ENCODE measurements at places on chromosomes 5 and 9.

DNA sequence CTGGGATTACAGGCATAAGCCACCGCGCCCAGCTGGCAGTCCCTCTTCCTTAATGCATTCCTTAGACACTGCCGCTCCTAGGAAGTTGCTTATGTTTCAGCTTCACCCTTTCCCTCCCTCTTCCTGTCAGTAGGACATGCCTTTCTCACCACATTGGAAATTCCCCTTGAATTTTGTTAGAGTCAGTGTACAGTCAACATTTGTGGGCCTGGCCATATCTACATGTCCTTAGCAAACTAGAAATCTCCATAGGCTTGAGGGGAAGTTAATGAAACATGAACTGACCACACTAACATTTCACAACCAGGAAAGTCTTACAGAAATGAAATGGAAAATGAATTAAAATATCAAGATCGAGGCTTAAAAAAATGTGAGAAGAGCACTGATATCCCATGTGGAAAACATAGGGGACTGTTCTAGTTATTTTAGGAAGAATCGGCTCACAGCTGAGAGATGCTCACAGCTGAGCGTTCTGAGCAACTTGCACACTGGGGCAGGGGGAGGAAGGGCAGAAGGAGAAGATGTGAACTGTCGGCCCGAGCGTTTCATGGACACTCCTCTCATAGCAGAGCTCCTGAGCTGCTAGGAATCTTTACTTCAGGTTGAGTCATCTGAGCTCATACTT, 21.1 kb upstream of the LVRN start:
- DNase-seq: no peak

DNA sequence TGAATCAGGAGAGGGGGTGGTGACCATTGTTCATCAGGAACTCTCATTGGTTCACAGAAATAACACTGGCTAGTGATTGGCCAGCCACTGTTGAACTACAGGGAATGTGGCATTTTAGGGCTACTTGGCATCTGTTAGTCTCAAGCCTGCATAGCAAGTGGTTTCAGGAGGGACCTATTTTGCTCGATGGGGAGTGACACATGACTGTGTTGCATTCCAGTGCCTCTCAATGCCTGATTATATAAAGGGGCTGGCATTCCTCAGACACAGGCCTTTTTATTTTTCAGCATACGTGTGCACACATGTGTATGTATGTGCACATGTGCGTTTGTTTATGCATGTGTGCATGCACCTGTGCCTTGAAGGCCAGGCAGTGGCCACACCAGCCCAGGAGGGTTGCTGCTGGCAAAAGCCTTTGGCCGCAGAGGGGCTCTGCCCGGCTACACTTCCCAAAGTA, 23.2 kb downstream of the FGD3 start:
- no peak for DNase-seq

- no peak for DNase-seq
These were observed 40.1 kb upstream of the PDE8B start for GRCh38 chr5:77170196-77170890.

- DNase-seq: no peak
These were observed 40.6 kb downstream of the TMEM174 start for GRCh38 chr5:73213566-73213998.

DNA sequence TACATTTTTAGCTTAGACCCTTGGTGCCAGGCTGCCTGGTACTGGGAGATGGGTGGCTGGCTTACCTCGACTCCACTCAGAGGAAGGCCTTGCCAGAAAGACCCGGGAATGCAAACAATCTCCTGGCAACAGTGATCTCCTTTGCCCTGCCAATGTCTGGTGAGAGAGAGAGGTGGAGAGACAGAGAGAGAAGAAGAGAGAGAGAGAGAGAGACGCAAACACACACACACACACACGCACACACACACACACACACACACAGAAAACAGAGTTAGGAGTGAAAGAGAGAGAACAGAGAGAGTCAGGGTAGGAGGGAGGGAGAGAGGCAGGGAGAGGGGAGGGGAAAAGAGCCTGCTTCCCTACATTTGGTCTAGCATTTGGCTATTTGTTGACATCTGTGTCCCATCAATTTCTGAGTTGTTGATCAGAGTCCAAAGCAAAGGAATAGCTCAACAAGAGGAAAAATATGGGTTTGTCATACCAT, 181.6 kb upstream of the MAP1B start:
- no peak for DNase-seq

- DNase-seq: no peak
These were observed 37.2 kb downstream of the THBS4 start for GRCh38 chr5:80072103-80073073.

- DNase-seq: no peak
These were observed 176.6 kb downstream of the ZNF462 start for GRCh38 chr9:107039542-107039941.

- no peak for DNase-seq
These were observed 980 bp downstream of the COL5A1 start for GRCh38 chr9:134642385-134643181.

GRCh38 chr5:23223846-23224245, 283.6 kb upstream of the PRDM9 start:
- DNase-seq: no peak

- DNase-seq: no peak
These were observed 88.3 kb downstream of the SLC38A9 start for GRCh38 chr5:55623789-55624188.

GRCh38 chr9:126678989-126679388, 65.3 kb downstream of the LMX1B start:
- no peak for DNase-seq

DNA sequence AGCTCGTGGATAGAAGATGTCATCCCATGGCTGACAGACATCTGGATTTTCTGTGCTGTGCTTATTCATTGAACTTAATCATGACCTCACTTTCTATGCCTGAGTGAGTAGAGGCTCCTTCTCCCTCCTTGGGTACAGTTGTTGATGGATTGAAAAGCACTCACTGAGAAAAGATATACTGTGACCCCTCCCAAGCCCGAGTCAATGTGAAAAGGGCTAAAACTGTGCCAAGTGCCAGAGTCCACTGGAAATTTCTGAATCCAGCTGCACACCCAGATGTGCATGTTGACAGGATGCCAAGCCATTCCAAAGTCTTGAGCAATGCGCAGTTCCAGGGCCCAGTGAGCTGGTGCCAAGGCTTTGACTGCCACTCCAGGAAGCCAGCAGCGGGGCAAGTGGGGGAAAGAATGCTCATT, 473.0 kb downstream of the NTRK2 start:
- no peak for DNase-seq

GRCh38 chr5:167709625-167710024, 581.8 kb upstream of the WWC1 start:
- DNase-seq: no peak

DNA sequence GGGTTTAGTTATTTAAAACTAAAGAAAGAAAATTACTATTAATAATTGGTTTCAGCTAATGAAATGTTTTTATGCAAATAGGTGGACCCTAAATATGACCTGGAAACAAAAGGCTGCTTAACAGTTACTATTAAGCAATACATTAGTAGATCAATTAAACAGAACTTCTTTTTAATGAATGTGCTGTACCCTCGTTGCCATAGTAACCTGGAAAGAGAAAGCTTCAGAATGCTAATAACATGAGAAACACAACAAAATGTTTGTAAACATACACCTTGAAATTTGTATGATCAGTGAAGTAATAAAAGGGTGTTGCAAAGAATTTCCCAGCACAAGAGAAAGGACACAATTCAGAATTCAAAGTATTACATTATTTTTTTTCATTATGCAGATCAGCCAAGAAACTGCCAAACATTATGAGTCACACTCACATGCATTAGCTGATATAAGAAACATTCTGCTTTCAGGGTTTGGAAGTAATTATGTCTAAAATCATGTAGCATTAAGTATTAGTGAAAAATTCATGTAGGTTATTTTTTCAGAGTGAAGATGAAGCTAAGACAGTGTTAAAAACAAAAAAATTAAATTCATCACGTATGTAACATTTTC, 348.3 kb downstream of the ISL1 start:
- no peak for DNase-seq

- no peak for DNase-seq
These were observed 83.8 kb downstream of the SLC44A1 start for GRCh38 chr9:105328296-105328695.

DNA sequence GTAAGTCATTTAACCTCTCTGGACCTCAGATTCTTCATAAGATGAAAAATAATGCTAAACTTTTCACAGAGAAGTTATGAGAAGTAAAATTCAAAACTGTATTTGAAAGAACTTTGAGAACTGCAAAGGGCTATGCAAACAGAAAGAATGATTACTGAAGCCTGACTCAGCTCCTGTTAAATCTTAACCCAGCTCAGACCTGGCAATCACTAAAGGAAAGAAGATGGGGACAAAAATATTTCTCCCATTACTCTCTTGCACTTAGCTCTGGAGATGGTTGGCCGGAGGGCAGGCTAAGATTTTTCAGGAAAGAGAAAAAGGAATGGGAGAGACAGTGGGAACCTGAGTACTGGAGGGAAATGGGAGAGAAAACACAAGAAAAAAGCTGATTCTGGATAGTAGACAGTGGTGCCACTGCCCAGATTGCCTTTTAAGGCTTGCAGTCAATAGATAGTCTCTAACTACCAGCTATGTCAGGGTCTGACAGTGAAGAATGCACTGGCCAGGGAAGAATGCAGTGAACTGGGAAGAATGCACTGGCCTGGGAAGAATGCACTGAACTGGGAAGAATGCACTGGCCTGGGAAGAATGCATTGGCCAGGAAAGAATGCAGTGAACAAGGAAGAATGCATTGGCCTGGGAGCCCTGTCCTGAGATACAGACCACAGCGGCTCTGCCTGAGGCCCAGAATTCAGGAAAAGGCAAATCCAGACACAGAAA, 25.2 kb upstream of the CEMIP2 start:
- DNase-seq: no peak

GRCh38 chr5:62477801-62478200, 65.2 kb downstream of the IPO11 start:
- DNase-seq: no peak

DNA sequence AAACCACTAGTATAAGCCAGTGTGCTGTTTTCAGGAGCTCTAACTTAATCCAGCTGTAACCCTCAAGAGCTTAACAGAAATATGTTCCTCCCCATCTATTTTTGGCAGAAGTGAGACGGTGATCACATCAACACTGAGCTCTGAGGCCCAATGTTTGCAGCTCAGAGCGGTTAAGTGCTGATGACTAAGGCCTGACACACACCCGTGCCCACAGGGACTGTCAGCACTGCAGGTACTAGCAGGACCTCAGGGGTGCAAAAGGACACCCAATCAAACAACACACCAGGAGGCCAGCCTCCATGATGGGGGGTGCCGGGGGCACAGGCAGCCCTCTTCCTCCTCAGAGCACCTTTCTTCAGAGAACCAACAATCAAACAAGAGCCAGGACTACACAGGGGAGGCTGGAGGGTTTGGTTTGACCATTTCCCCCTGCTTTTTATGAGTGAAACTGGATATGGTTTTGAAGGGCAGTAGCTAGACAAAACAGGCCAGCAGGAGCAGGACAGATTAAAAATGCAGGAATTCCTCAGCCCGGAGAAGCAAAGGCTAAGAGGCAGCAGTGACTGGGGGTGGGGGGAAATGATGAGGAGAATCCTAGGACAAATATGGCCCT, 61.3 kb downstream of the RAPGEF1 start:
- peak; percentile 82 for DNase-seq

DNA sequence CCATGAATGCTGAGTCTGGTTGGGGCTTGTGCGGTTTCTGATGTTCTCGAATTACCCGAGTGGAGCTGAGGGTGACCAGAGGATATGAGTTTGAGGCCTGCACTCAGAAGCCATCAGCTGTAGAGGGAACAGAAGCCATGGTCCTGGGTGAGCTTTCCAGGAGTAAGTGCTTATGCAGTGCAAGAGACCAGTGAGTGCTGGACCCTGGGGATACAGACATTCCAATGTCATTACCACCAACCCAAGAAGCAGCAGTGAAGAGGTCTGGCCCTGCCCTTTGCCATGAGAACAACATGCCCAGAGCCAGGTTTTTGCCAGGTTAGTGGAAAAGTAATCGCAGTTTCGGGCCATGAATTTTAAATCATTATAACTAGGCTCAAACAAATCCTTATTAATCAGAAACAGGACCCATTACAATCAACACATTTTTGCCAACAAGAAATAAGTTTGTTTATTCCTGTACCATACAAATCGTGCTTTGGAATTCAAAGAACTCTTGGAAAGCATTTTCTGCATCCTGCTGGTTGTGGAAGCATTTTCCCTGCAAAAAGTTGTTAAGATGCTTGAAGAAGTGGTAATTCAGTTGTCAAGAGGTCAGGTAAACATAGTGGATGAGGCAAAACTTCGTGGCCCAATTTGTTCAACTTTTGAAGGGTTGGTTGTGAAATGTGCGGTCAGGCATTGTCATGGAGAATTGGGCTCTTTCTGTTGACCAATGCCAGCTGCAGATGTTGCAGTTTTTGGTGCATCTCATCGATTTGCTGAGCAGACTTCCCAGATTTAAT, 154.6 kb downstream of the SYK start:
- DNase-seq: no peak

GRCh38 chr5:135051872-135052271, 17.8 kb upstream of the PITX1 start:
- DNase-seq: no peak

- no peak for DNase-seq
These were observed 279.4 kb downstream of the CDH10 start for GRCh38 chr5:24365406-24365805.

- DNase-seq: no peak
These were observed at the start of gene PDLIM4 for GRCh38 chr5:132257131-132258101. Gene PDLIM4 (plus strand): TSS chr5:132257696. CDS start chr5:132257735, 39 bp downstream.

- no peak for DNase-seq
These were observed 6.8 kb upstream of the ZNF79 start for GRCh38 chr9:127417131-127418036.

GRCh38 chr5:72185496-72186329, 78.4 kb downstream of the MAP1B start:
- no peak for DNase-seq

- no peak for DNase-seq
These were observed 40.4 kb upstream of the TESK1 start for GRCh38 chr9:35564658-35565061.

GRCh38 chr9:128771094-128771721, 519 bp downstream of the ZER1 start:
- DNase-seq: peak; percentile 13

- no peak for DNase-seq
These were observed 669 bp downstream of the IL13 start for GRCh38 chr5:132658381-132659302.

DNA sequence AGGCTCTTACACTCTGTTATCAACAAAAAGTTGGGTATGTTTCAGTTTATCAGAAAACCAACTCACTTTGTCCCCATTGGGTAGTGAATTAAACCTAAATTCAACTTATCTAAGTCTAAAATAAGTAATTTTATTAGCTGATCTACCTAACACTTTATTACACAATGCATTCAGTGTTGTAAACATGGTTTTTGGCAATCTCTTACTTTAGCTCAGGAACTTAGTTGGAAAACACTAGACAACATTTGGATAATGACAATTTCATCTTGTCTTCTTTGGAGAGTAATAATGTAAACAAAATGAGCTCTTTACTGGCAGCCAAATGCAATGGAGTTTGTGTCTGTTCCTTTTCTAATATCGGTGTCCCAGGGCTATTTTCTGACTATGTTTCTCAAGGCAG, 33.0 kb downstream of the FGF10 start:
- DNase-seq: no peak

DNA sequence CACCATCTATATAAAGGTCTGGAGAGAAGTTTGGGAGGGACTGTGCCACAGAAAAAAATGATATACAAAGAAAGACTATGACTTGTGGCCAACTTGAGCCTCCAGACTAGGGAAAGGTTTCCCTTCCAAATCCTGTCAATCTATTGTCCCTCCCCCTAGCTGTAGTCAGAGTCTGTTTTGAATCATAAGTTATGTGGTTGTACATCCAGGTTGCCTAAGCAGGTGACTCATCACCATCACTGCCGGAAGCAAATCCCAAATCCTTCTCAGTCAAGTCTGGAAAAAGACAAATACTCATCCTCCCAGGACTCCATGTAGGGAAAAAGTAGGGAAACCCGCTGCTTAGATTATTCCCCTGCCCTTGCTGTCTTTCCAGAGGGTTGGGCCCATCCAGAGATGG, 235.7 kb downstream of the CDK5RAP2 start:
- no peak for DNase-seq

Measured in stimulated activated naive CD8-positive, alpha-beta T cell treated with anti-CD3 and anti-CD28 coated beads, Interleukin-15, Interleukin-2, amounts not matched to agents 100 U/mL and 50 U/mL, for 24 hours (primary cell).